ENCODE measurements at places on chromosomes 5 and 9. TPM values are rescaled to one million over a fixed set of nuclear protein-coding genes. Genes with fewer than 3 reads are reported as not detected.

The SAXO1 gene
- 0.13 TPM for total RNA-seq

The ERCC8 gene
- total RNA-seq, result 11.4 TPM

The PTGR1 gene
- total RNA-seq, result 56.6 TPM

The ARL14EPL gene
- not detected for total RNA-seq

The MCIDAS gene
- total RNA-seq, result not detected

The CTNND2 gene
- total RNA-seq, result 379 TPM

Measured in dorsolateral prefrontal cortex (tissue), 122 donors.